ENCODE measurements at places on chromosomes 5 and 9.

- DNase-seq, result no peak
Observed at GRCh38 chr9:74073897-74074296, 423.2 kb upstream of the RORB start.

DNA sequence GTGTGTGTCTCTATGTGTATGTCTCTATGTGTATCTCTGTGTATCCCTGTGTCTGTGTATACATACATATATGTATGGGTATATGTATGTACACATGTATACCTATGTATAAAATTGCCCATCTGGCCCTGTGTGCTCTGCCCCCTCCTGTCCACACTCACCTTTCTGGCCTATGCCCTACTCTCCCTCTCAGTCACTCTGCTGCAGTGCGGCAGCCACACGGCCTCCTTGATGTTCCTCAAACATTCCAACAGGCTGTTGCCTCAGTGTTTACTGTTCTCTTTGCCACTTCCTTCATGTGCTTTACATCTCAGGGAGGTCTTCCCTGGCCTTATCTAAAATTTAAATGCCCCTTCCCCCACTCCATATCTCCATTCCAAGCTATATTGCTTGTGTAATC is 18.3 kb upstream of the RNF180 start:
- no peak for DNase-seq

DNA sequence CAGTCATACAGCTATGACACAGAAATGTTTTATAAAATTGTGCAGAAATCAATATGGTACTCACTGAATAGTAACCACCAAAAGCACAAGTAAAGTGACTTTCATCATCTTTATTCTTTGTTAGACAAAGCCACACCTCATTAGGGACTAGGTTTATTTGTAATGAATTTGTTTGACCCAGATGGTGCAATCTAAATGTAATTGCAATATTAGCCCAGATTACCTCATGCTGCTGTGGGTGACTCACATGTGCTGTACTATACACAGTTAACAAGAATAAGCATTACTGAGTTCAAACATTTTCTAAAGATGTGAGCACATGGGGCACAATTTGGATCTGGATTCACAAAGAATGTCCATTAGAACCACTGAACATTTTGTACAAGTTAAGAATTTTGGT is 759.3 kb upstream of the TYRP1 start:
- DNase-seq, result no peak

DNA sequence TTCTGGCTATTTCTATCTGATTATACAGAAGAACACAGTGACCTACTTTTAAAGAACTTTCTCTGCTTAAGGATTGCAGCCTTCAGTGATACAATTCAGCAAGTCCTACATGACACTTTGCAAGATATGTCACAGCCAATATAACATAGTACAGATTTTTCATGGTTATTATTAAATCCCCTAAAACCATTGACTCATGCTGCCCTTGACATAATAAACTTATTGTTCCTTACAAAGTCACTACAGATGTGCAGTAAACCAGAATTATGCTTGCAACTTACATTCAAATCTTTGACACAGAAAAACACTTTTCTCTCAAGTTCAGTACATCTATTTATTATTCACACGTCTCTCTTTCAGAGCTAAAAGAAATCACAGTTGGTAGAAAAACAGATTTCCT is 1136.3 kb upstream of the ACO1 start:
- DNase-seq, result no peak

DNA sequence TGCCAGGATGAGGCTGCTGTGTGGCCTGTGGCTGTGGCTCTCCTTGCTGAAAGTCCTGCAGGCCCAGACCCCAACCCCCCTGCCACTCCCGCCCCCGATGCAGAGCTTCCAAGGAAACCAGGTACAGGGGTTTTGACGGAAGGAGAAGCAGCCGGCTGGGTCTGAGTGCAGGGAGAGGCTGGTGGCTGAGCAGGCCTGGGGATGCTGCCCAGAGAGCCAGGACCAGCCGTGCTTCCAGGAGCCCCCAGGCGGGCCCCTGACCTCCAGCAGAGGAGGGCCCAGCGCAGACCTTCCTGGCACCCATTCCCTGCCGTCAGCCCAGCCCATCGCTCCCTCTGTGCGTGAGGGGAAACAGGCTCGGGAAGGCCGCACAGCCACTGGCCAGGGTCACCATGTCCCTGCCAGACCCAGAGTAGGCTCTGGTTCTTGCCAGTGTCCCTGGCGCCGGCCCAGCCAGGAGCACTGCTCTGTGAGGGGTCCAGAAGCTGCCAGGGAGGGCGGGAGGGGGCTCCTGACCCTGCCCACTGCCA is 313 bp downstream of the LCN12 start:
- no peak for DNase-seq

Measured in activated T-helper 1 cell treated with anti-CD3 and anti-CD28 coated beads, Interleukin-2, amount 50 U/mL, for 16 hours (primary cell).